ENCODE measurements at places on chromosomes 6 and 20.

- no peak for DNase-seq
These were observed 60.0 kb upstream of the TNFAIP3 start for GRCh38 chr6:137806914-137807682.

DNA sequence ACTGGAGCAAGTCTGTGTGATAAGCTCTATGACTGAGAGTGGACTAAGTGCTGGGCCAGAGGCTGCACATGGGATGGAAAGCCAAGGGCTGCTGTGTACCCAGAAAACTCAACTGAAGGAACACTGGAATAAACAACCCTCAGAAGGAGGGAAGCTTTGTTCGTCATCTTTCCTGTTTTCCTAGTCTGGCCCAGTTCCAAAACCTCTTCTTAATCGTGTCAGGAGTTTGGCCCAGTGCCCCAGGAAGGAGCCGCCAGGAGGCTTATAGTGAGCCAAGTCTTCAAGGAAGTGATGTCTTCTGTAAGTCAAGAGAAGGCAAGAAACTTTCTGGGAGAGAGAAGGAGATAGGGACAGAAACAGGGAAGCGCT lies 23.3 kb upstream of the TOP1 start:
- no peak for DNase-seq

- DNase-seq, result no peak
These were observed 331.5 kb upstream of the NOX3 start for GRCh38 chr6:155787168-155787567.

- no peak for DNase-seq
These were observed 295.1 kb downstream of the SMOC2 start for GRCh38 chr6:168736039-168736438.

DNA sequence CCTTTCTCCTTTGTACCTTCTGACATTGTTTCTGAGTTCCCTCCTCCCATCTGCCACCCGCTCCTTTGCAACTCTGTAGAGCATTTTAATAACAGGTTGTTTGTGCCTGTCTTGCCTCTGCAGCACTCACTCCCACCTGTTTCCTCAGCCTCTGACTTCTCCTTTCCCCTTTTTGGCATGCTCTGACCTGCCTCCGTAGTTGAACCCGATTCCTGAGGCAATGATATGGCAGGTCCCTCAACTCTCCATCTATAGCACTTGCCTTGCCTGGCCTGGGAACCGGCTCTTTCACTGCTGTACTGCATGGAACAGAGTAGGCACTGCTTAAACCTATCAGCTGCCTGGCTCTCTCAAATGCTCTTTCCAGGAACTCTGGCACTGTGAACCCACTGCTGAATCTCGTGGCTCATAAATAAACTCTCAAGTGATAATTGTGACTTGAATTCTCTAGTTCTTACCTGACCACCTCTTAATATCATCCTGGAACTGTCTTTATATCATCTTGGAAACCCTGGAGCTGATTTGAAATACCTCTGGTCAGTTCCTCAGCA lies 50.3 kb downstream of the UTRN start:
- no peak for DNase-seq

GRCh38 chr6:70673601-70674000 lies 5.9 kb downstream of the SMAP1 start:
- no peak for DNase-seq

DNA sequence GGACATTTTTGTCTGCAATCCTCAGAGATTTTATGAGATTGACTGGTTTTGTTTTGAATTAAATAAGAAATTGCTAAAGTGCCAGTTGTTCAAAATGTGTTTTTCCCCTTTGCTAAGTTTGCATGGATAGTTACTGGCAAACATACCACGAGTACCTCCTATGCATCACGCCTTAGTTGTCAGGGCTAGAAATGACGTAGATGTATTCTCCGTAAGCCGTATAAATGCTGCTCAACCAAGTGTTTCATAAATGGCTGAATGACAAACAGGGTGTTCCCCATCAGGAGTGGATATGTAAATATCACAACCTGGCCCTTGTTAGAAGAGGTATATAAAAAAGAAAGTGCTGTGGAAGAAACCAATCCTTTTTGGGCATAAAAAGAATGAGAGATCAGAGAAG lies 341.1 kb upstream of the ZFP64 start:
- no peak for DNase-seq

GRCh38 chr6:3506751-3507383 lies 50.0 kb upstream of the SLC22A23 start:
- no peak for DNase-seq

DNA sequence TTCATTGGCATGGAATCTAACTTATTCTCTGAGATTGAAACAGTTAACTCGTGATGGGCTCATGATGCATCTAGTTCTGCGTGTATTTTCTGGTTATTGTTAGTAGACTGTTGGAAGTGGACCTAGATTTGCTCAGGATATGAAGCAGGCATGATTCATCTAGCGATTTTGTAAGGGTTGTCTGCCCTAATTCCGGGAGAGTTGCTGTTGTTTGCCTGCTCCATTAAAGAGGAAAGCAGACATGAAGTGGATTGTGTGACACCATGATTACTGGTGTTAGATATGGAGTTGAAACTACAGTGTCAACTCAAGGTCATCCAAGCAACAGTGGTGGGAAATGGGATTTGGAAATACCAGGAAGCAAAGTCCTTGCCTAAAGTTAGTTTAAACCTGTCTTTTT lies 41.0 kb downstream of the SOX4 start:
- no peak for DNase-seq

DNA sequence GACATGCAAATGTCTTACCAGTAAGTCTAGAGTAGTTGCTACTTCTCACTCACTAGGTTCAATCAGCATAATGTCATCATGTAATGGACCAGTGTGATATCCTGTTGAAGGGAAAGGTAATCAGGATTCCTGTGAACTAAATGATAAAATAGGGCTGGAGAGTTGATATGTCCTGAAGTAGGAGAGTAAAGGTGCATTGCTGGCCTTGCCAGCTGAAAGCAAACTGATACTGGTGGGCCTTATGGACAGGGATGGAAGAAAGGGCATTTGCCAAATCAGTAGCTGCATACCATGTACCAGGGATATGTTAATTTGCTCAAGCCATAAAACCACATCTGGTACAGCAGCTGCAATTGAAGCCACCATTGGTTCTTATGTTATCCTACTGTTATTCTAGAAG lies 37.5 kb upstream of the IYD start:
- no peak for DNase-seq

GRCh38 chr6:63352069-63352543 lies 32.3 kb upstream of the LGSN start:
- no peak for DNase-seq

GRCh38 chr6:125787791-125788190 lies 3.0 kb upstream of the NCOA7 start:
- DNase-seq, result no peak

DNA sequence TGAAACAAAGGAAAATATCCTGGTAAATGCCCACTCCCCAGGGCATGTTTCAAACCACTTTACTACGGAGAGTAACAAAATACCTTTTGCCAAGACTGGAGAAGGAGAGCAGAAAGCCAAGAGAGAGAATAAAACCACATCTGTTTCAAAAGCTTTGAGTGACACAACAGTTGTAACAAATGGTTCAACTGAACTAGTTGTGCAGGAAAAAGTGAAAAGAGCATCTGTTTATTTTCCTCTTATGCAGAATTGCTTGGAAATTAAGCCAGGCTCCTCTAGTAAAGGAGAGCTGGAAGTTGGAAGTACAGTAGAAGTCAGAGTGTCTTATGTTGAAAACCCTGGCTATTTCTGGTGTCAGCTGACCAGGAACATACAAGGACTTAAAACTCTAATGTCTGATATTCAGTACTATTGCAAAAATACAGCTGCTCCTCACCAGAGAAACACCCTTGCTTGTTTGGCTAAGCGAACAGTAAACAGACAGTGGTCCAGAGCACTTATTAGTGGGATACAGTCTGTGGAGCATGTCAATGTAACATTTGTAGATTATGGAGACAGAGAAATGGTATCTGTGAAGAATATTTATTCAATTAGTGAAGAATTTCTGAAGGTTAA lies 2.6 kb downstream of the TDRD6 start:
- DNase-seq, result no peak

- no peak for DNase-seq
These were observed 52.3 kb upstream of the IL20RA start for GRCh38 chr6:137097057-137097456.

DNA sequence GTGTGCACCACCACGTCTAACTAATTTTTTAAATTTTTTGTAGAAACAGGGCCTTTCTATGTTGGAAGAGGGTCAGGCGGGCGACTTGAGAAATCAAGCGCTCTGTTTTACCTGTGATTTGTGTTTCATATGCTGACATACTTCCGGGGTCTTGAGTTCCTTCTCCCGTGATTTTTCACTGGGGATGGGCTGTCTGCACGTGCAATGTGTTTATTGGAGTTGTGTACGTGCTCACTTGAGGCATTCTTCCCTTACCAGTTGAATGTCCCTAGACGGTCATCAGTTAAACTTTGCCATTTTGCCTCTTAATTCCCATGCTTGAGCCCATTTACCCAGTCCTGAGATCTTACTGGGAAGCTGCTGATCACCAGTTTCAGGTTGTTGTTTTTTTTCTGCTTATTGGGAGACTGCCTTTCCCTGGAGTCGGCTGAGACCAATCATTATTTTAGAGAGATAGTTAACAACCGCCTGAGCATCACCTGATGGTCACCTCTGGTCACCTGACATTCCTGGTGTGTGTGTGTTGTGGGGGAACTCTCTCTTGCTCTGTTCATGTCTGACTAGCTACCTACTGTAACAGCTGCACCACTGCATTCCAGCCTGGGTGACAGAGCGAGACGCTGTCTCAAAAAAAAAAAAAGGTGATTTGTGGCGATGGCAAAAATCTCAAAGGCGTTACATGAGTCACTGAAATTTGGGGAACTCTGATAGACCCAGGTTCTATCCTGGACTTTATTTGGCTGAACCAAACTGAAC lies 34.8 kb upstream of the NCOA3 start:
- DNase-seq, result no peak

DNA sequence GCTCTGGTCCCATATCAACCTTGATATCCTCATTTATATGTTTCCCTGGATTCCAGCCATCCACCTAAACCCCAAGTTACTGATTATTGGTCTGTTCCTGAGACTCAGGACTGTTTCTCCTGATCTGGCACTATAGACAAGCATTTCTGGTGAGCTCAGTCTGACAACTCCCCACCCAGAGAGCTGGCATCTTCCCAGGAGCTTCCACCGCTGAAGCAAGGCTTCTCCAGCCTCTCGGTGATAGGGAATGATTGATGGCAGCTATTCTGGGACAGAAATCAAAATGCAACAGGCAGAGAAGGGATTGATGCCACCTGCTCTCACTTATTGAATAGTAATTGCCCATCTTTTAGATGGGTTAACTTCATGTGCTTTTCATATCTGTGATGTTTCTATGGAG lies 169.7 kb upstream of the GGTLC1 start:
- no peak for DNase-seq

DNA sequence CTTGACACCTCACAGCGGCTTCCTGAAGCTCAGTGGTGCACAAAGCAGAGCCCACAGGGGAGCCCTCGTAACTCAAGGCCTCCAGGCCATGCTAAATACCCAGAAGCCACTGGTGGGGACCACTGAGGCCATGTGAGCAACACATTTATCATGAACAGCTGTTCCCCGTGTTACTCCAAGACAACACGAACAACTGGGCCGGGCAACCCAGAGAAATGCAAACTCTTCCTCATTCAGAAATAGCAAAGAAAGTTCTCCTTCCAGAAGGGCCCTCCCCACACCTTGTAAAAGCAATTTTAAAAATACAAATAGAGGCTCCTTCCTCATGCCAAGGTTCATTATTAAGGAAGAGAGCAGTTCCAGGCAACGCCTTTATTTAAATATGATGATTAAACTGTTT lies 36.3 kb upstream of the SLCO4A1 start:
- no peak for DNase-seq

DNA sequence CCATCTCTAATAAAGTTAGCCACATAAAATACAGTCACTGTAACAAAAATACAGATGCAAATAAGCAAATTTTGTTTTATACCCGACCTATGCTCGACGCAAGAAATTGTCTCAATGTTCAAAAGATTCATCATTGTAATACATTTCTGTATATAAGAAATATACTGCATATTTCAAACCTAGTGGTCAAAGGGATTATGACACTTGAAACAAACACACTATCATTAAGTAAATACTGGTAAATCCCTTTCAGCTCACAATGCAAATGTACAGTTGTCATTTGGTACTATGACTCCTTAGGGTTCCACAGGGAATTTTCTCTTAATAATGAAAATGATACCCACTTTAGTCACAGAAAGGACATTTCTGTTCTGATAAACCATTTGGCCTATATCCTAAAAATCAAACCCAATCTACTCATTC lies 2.2 kb downstream of the HIVEP2 start:
- no peak for DNase-seq

DNA sequence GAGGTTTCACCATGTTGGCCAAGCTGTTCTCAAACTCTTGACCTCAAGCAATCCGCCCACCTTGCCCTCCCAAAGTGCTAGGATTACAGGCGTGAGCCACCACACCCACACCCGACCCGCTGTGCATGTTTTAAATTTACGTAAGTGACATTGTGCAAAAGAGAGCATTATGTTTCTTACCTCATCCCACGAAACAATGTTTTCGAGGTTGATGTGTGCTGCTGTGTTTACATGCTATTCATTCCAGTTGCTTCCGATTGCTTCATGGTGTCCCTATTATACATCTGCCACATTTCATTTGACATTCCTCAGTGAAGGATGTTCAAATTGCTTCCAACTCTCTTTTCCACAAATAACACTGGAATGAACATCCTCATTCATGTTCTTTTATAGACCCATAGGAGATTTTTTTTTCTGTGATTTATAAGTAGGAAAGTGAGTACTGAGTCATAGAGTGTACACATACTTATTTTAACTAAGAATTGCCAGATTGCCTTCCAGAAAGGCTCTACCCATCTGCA lies 403.9 kb upstream of the JARID2 start:
- no peak for DNase-seq

- no peak for DNase-seq
These were observed 41.8 kb upstream of the GABRR1 start for GRCh38 chr6:89258912-89259311.

DNA sequence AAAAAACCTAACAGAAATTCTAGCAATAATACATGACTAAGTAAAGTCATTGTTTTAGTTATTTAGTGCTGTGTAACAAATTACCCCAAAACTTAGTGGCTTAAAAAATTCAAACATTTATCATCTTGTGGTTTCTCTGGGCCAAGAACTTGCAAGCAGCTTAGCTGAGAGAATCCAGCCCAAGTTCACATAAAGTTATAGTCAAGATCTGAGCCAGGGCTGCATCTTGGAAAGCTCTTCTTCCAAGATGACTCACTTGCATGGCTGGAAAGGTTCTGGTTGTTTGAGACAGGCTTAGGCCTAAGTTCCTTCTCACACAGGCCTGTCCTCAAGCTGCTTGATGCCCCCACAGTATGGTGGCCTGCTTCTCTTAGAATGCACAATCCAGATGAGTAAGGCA lies 217.8 kb upstream of the TSHZ2 start:
- no peak for DNase-seq

Measured in activated T-cell treated with anti-CD3 and anti-CD28 coated beads for 1 hour (primary cell).